ENCODE measurements at places on chromosomes 11 and 22. TPM values are rescaled to one million over a fixed set of nuclear protein-coding genes. Genes with fewer than 3 reads are reported as not detected.

NECTIN1 gene
- total RNA-seq = 43.9 TPM

HEPN1 gene
- not detected for total RNA-seq

C11orf87 gene
- total RNA-seq = not detected

THY1 gene
- total RNA-seq = 6.4 TPM

PTGDR2 gene
- total RNA-seq = 4.6 TPM

LRRC4C gene
- 0.42 TPM for total RNA-seq

NLRX1 gene
- 17.9 TPM for total RNA-seq

C11orf91 gene
- not detected for total RNA-seq

DNA sequence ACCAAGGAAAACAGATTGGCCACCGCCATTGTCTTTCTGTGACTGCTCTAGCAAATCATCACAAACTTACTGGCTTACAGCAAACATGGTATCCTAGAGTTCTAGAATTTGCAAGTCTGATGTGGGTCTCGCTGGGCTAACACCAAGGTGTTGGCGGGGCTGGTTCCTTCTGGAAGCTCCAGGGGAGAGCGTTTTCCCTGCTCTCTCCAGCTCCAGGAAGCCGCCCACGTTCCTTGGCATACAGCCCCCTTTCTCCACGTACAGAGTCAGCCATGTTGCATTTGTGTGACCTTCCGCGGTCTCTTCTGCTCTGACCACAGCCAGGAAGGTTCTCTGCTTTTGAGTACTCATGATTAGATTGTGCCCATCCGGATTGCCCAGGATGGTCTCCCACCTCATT lies 27.5 kb downstream of the TBC1D22A start:
- DNase-seq = no peak

GRCh38 chr11:71311176-71311925 lies 59.0 kb upstream of the SHANK2 start:
- DNase-seq = peak; percentile 24

- no peak for DNase-seq
These were observed 3.9 kb downstream of the PACSIN3 start for GRCh38 chr11:47182380-47182779.

GRCh38 chr11:72971192-72971967 lies 157.2 kb downstream of the ATG16L2 start:
- no peak for DNase-seq

- DNase-seq = peak; percentile 66
These were observed 318.7 kb downstream of the BUD13 start for GRCh38 chr11:116454020-116454645.

GRCh38 chr22:45740236-45740635 lies 68.6 kb downstream of the ATXN10 start:
- no peak for DNase-seq

DNA sequence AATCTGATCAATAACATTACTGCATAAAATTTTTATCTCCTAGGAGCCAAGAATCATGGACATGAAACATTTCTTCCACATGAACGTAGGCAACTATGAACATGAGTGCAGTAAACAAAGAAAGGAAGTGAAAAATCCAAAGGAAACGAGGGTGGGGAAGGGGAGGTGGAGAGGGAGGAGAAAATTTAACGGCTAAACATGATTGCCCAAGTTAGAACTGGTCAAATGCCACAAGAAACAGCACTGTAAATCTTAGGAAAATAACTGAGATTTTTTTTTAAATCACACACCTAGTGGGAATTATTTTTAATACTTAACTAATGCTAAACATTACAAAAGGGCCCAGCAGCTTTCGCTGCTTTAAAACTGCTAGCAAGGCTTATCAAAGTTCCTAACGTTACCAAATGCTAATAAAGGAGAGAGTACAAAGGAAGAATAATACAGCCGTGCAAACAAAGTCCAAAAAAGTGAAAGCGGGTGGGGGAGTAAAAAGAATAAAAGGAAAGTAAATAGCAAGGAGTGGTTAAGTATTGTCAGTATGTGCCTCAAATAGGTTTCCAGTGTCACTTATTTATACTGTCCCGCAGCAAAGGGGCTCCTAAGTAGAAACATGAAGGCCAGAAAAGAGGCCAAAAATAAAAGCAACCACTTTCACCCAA lies 13.7 kb downstream of the NARS2 start:
- DNase-seq = no peak

DNA sequence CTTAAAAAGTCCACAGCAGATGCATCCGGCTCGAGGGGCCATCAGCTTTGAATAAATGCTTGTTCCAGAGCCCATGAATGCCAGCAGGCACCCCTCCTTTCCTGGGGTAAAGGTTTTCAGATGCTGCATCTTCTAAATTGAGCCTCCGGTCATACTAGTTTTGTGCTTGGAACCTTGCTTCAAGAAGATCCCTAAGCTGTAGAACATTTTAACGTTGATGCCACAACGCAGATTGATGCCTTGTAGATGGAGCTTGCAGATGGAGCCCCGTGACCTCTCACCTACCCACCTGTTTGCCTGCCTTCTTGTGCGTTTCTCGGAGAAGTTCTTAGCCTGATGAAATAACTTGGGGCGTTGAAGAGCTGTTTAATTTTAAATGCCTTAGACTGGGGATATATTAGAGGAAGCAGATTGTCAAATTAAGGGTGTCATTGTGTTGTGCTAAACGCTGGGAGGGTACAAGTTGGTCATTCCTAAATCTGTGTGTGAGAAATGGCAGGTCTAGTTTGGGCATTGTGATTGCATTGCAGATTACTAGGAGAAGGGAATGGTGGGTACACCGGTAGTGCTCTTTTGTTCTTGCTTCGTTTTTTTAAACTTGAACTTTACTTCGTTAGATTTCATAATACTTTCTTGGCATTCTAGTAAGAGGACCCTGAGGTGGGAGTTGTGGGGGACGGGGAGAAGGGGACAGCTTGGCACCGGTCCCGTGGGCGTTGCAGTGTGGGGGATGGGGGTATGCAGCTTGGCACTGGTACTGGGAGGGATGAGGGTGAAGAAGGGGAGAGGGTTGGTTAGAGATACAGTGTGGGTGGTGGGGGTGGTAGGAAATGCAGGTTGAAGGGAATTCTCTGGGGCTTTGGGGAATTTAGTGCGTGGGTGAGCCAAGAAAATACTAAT lies 1.9 kb downstream of the NEAT1 start:
- DNase-seq = peak; percentile 62

- DNase-seq = no peak
These were observed 168.6 kb upstream of the B3GAT1 start for GRCh38 chr11:134580610-134580975.

DNA sequence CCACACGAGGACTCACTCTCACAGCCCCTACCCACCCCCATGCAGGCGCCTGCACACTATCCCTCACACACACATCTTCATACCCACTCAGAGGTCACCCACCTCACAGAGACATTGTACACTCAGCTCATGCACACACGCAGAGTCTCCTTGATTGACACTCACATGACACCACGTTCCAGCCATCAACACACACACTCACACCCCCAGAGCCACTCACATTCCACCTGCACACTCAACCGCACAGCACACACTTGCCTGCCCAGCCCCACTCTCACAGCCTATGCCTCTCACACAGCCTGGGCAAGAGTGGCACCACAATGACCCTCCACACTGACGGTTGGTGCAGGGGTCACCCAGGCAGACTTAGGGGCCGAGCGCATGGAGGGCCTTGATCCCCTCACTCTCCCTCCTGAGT lies 2.2 kb downstream of the SPI1 start:
- no peak for DNase-seq

DNA sequence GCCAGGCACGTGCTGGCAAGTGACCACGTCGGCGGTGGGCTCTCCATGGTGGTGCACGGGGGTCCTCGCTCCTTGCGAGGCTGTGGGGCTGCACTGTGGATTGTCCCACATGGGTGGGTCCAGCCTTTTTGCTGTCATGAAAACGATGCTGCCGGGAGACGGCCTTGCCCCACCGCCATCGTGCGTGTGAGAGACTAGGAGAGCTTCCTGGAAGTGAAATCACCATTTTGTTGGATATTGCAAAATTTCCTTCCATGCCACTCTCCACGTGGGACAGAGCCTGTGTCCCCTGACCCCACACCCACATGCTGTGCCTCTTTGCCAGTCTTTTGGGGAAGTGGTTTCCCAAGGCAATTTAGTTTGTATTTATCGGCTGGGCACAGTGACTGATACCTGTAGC lies 18.2 kb upstream of the GRAMD4 start:
- DNase-seq = no peak

- DNase-seq = no peak
These were observed 75.6 kb upstream of the TEAD1 start for GRCh38 chr11:12598330-12599256.

DNA sequence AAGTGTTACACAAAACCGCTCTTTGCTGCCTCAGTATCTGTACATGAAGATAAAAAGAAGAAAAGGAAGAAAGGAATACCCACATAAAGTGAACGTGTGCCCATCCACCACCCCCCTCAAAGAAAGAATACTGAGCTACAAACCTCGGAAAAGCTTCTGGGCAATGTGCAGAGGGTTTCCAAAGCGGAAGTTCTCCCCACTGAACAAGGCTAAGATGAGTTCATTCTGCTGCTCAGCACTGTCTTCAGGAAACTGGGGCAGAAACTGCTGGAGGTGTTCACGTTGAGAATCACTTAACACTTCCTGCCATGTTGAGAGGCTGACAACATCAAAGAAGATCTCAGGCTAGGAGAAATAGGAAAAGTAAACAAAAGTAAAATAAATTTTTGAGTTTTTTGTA lies 6.9 kb downstream of the NFRKB start:
- DNase-seq = no peak

DNA sequence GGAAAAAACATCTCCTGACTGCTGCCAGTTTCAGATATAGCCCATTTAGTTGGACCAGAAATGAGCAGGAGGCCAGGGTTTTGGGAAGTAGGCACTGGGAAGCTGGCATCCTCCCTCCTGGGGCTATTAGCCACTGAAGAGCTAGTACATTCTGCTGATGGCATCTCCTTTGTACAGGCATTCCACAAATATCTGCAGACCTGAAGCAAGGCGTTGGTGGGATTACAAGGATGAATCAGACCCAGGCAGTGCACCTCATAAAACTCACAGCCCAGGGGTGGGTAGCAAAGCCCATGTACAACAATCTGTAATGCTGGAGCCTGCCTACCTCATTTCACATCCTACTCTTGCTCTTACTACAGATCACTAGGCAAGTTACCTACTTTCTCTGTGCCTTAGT lies 27.5 kb upstream of the POU2AF1 start:
- DNase-seq = no peak

GRCh38 chr11:123690485-123690884 lies 36.1 kb upstream of the SCN3B start:
- no peak for DNase-seq

GRCh38 chr11:127114035-127114434 lies 113.5 kb upstream of the KIRREL3 start:
- DNase-seq = no peak

GRCh38 chr11:129278586-129279319 lies 86.6 kb upstream of the ARHGAP32 start:
- peak; percentile 35 for DNase-seq

GRCh38 chr22:43331069-43331451 lies 12.1 kb downstream of the SCUBE1 start:
- no peak for DNase-seq

DNA sequence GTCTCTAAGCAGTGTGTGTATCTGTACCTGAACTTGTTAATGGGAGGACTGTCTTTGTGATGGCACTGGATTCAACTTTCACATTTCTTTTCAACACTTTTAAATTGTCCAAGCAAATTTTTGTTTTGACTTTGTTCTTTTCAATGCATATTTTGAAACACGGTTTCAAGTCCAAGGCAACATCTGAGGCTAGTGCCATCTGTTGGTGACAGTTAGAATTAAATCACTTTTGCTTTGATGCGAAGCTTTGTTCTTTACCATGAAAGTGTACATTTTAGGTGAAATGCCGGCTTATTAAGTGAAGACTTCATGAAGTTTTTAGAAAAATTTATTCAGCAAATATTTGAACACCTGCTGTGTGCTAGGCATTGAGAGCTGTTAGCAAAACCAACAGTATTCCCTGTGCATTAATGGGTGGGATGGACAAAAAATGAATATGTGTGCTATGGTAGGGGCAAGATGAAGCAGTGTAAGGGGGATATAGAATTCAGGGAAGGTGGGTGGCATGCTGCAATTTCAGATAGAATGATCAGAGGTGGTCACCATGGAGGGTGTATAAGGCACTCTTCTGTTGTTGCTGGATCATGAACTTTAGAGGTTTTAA lies 70.2 kb downstream of the DDX10 start:
- DNase-seq = no peak

- DNase-seq = no peak
These were observed 12.6 kb downstream of the SCARF2 start for GRCh38 chr22:20424932-20425565.

GRCh38 chr22:44400763-44401060 lies 88.0 kb upstream of the SHISAL1 start:
- DNase-seq = no peak

- no peak for DNase-seq
These were observed 9.4 kb upstream of the SOX6 start for GRCh38 chr11:16365581-16366228.

- no peak for DNase-seq
These were observed at the start of gene SLC6A5 for GRCh38 chr11:20599221-20600019. Gene SLC6A5, plus strand, starts transcription at chr11:20599608. Its CDS starts 65 bp downstream, at chr11:20599673.

Data from left colon (tissue), 2 donors.